ENCODE measurements at places on chromosomes 4 and X.

- DNase-seq: no peak
Observed at GRCh38 chrX:21181232-21181853, 192.9 kb upstream of the CNKSR2 start.

GRCh38 chr4:66223068-66223703 lies 552.9 kb upstream of the EPHA5 start:
- no peak for DNase-seq

DNA sequence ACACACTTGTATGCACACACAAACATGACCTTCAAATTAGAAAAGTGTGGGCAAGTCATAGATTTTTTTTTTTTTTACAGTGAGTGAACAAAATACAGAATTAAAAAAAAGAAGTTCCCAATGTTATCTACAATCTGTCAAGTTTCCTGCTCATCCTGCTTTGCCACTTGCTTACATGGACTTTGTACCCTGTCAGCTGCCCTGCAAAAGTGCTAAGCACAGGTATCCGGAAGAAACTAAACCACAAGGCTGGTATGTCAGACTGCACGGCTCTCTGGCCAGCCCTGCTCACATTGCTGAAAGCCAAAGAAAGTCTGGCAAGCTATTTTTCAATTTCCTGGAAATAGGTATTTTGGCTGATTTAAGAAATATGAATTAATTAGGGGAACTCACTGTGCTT lies 38.9 kb upstream of the BCLAF3 start:
- no peak for DNase-seq

GRCh38 chr4:26802790-26803189 lies 57.9 kb upstream of the STIM2 start:
- DNase-seq: no peak

- DNase-seq: no peak
Observed at GRCh38 chr4:26613237-26613636, 29.4 kb downstream of the TBC1D19 start.
